ENCODE measurements at places on chromosomes 12 and 14.

GRCh38 chr12:1927751-1928351, 9.4 kb upstream of the CACNA2D4 start:
- DNase-seq: peak; percentile 14

GRCh38 chr12:96516472-96517430, 27.4 kb downstream of the CFAP54 start:
- DNase-seq: peak; percentile 61

DNA sequence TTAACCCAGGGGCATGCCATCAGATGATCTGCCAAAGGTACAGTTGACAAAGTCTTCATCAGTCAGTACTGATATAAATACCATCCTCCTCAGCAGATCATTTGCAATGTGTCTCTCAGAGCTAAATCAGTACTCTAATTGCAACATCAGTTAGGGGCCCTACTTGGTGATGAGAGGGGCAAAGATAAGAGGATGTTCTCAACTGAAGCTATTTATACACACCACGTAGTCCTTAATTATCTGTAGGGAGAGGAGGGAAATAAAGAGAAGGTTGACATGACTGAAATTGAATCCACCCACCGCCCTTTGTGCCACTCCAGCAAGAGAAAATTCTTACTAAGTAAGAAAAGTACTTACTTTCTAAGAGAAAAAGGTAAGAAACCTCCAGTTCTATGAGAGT, 157.8 kb upstream of the NUDT4 start:
- no peak for DNase-seq

GRCh38 chr12:806200-806791, 53.9 kb downstream of the WNK1 start:
- DNase-seq: no peak

GRCh38 chr12:123251403-123252076, 18.3 kb downstream of the MTRFR start:
- DNase-seq: no peak

DNA sequence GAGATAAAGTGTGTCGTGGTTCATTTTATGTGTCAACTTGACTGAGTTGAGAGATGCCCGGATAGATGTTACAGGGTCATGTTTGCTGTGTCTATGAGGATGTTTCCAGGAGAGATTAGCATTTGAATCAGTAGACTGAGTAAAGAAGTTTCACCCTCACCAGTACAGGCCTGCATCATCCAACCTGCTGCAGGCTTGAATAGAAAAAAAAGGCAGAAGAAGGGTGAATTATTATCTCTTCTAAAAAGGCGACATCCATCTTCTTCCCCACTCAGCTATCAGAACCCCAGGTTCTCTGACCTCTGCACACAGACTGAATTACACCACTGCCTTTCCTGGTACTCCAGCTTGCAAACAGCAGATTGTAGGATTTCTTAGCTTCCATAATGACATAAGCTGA, 1293.7 kb upstream of the FLRT2 start:
- no peak for DNase-seq

All from fibroblast of skin of right quadriceps (primary cell).